GM12864 (cell line): ENCODE measurements at places on chromosomes 4 and X.

- DNase-seq, result no peak
Measured at GRCh38 chrX:47690175-47690574, 31.2 kb upstream of the UXT start.

GRCh38 chrX:50495616-50496015, 25.0 kb upstream of the DGKK start:
- no peak for DNase-seq

DNA sequence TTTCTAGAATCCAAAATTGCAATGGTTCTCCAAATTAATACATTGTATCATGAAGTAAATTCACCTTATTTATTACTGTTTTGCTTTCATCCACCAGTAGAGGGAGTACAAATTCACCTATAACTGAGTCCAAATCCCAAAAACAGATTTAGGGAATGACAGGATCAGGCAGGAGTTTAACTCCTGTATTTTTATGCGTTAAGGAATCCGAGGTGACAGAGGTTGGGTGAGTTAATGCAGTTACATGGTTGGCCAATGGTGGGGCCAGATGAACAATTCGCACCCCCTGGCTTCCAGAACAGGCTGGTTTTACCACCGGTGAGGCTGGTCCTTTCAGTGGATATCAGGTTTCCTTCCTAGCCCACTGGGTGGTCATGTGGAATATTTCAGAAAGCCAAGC, 82.4 kb downstream of the MTNR1A start:
- no peak for DNase-seq

DNA sequence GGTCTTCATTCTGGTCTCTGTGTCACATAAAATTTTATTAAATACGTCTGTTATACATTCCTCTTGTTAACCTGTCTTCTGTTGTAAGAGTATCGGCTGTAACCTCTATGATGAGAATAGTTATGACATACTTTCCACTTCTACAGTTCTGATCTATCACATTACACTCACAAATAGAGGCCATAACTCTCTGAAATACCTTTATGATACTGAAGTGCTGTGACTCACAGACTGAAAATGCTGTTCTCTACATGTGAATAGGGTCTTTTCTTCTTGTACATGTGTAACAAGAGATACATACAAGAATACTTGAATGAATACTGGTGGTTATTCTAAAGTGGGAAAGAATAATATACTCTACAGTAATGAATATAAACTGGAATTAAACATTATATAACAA, 1047.6 kb downstream of the TECRL start:
- DNase-seq, result no peak

DNA sequence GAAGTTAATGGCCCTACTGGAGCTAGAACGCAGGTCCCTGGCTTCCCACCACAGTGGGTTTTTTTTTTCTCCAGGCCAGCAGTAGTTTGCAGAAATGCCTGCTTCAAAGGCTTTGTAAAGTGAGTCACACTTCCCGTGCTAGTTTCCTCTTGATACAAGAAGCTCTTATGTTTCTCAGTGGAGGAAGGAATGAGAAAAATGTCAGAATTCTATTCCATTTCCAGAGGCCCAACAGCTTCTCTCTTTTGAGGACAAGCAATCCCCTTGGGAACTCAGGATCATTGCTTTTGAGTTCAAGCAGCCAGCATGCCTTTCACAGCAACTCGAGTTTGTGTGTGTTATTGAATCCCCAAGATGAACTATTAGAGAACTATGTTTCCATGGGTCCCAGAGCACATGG, 134.3 kb downstream of the GUCY2F start:
- no peak for DNase-seq

GRCh38 chrX:57583477-57583876, 8.3 kb upstream of the ZXDB start:
- no peak for DNase-seq

DNA sequence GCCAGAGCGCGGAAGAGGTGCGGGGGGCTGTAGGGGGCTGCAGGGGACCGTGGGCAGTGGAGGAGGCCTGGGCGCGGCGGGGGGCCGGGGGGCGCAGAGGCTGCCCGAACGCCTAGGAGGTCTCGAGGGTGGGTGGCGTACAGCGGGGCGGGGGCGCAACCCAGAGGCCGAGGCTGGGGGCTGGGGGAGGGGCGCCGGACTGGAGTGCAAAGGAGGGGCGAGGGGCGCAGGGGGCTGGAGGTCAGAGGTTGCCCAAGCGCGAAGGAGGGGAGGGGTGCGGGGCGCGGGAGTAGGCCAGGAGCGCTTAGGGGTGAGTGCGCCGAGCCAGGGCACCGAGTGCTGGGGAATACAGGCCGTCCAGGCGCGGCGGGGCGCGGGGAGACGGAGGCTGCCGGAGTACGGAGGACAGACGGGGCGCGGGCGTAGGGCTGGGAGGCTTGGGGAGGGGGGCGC, 255 bp downstream of the GYG2 start:
- DNase-seq, result no peak

- DNase-seq, result no peak
Measured at GRCh38 chrX:3699821-3700381, 13.5 kb downstream of the PRKX start.

DNA sequence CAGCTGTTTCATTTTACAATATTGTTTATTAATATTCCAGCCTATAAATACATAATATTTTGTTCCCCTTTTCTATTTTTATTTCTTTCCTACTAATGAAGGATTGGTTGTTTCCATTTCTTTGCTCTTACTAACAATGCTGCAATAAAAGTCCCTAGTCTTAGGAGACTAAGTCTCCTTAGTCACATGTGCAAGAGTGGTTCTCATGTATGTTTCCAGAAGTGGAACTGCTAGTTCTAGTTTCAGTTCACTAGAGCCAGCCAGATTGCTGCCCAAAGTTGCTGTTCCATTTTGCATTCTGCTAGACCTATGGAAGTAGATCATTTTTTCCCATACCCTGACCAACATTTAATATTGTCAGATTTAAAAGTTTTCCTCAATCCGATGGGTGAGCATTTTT, 44.3 kb downstream of the CNGA1 start:
- peak; percentile 21 for DNase-seq

- no peak for DNase-seq
Measured at GRCh38 chr4:10288830-10289537, 168.2 kb downstream of the ZNF518B start.

GRCh38 chr4:56690393-56690792, 9.3 kb upstream of the HOPX start:
- no peak for DNase-seq

DNA sequence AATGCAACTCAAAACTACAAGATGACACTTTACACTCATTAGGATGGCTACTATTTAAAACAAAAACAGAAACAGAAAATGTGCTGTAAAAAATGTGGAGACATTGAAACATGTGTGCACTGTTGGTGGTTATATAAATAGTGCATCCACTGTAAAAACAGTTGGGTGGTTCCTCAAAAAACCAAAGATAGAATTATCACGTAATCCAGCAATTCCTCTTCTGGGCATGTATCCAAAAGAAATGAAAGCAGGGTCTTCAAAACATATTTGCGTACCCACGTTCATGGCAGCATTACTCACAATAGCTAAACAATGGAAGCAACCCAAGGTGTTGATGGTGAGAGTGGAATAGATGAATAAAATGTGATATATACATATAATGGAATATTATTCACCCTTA, 967.2 kb downstream of the TRAM1L1 start:
- DNase-seq, result no peak

DNA sequence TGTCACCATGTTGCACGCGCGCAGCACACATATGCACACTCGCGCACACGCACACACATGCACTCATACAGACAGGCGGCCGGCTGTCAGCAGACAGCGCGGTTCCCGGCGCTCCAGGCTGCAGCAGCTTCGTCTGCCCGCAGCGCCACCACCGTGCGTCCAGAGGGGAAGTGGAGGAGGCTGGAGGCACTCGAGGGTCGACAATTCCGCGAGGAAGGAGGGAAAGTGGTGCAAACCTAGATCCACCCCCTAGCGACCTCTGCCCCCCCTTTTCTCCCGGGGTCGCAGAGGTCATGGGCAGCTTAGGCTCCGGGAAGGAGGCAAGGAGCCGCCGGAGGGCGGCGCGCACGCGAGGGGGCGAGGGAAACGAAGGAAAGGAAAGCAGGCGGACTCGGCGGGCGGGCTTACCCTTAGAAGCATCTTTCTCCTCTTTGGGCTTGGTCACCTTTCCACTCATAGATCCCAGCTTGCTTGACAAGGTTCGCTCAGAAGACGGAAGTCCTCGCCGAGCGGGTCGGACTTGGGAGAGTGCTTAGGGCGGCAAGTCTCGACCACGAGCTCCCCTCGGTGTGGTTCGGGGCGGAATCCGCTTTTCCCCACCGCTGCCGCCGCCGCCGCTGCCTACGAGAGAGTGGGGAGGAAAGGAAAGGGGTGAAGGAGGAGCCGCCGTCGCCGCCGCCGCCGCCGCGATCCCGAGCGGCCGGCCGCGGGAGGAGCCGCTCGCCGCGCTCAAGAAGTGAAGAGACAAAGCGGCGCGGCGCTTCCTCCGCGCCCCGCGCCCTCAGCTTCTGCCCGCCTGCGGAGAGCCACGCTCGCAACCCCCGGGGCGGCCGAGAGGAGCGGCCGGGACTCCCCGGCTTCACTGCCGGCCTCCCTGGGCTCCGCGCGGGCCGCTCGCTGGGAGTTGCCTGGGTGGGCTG, 326.6 kb upstream of the F9 start:
- no peak for DNase-seq

- no peak for DNase-seq
Measured at GRCh38 chr4:71009890-71010588, 16.6 kb downstream of the DCK start.

DNA sequence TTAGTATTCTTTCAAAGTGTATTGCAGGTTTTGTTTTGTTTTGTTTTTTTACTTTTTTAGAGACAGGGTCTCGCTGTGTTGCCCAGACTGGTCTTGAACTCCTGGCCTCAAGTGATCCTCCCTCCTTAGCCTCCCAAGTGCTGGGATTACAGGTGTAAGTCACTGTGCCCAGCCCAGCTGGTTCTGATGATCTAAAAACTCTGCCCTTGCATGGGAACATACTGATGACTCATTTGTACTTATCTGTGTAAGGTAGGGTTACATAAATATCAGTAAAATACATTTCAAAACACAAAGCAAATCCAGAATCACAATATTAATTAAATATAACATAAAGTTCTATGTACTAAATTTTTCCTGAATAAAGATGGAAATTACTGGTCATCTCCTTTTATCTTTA, 7.4 kb upstream of the SLC9B1 start:
- no peak for DNase-seq

DNA sequence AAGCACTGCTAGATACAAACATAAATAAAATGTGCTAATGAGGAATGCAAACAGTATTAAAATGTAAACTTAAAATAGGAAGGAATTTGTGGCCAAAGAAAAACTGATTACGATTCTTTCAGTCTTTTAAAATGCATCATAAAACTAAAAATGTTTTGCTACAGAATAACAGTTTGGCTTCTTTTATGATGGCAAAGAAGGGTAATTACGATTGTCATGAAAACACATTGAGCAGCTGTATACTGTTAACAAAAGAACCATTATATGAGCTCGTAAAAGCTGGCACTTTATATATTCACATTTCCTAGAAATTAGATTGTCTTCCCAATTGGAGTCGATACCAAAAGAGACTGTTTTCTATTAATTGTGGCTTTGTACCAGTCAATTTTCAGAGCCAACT, 290.4 kb downstream of the NR3C2 start:
- no peak for DNase-seq

DNA sequence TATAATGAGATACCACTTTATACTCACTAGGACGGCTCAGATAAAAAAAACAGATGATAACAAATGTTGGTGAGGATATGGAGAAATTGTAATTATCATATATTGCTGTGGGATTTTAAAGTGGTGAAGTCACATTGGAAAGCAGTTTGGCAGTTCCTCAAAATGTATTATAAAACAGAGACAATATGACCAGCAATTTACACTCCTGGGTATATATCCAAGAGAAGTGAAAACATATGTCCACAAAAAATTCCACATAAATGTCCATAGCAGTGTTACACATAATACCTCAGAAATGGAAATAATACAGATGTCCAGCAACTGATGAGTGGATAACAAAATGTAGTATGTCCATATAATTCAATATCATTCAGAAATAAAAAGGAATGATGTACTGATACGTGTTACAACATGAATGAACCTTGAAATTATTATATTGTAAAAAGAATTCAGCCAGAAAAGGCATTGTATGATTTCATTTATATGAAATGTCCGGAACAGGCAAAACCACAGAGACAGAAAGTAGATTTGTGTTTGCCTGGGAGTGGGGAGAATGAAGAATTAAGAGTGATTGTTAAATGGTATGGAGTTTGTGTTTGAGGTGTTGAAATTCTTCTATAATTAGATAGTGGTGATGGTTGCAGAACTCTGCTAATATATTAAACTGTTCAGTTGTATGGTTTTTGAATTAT, 220.9 kb downstream of the SLC7A11 start:
- no peak for DNase-seq

DNA sequence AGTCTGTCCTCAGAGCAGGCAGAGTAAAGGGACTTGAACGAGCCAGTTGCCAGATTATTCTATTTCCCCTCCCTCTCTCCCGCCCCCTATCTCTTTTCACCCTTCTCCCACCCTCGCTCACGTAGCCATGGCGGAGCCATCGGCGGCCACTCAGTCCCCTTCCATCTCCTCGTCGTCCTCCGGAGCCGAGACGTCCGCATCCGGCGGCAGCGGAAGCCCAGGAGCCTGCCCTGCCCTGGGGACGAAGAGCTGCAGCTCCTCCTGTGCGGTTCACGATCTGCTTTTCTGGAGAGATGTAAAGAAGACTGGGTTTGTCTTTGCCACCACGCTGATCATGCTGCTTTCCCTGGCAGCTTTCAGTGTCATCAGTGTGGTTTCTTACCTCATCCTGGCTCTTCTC, 106.2 kb upstream of the SMAD1 start:
- DNase-seq, result no peak
